ENCODE measurements at places on chromosomes 7 and 10. TPM values are rescaled to one million over a fixed set of nuclear protein-coding genes. Genes with fewer than 3 reads are reported as not detected.

Gene IRF5
- 0.15 TPM for total RNA-seq

Gene CCDC172
- total RNA-seq: not detected

Gene SPDYE18
- total RNA-seq: 0.08 TPM

Gene ACBD5
- total RNA-seq: 16.3 TPM

Gene MMD2
- not detected for total RNA-seq

Measured in smooth muscle cell of the coronary artery (primary cell).